HuH-7 (cell line): ENCODE measurements at places on chromosomes 2 and 18.

DNA sequence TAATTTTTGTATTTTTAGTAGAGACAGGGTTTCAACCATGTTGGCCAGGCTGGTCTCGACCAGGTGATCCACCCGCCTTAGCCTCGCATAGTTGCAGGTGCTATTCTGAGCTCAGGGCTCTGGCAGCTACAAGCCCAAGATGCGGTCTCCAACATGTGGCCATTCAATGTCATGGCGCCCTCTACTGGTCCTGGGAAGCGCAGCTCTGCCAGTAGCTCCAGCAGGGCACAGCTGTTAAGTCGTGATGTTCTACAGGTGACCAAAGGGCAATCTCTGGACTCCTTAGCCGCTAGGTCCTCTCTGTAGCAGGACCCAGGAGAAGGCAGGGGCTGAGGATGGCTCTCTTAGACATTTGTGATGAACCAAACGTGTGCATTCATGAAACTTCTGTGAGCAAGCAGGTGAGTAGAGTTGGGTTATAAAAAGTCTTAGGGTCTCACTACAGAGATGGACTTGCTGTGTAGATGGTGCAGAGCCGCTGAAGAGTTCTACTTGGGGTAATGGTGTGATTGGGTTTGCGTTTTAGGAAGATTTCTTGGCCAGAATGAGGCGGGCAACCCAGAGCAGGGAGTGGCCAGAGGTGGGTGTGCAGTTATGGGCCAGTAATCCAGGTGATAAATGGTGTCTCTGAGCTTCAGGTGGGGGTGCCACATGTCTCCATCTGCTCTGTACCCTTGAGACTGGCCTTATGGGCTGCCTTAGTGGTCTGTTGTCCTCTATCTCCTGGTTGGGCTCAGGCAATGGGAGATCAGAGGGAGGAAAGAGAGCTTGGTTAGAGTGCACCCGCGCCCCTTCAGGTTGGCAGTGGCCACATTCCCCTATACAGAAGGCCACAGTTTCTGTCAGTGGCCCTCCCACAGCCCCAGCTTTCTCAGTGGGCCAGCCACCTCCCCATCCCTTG lies 31.0 kb downstream of the IL37 start:
- peak; percentile 64 for DNase-seq

DNA sequence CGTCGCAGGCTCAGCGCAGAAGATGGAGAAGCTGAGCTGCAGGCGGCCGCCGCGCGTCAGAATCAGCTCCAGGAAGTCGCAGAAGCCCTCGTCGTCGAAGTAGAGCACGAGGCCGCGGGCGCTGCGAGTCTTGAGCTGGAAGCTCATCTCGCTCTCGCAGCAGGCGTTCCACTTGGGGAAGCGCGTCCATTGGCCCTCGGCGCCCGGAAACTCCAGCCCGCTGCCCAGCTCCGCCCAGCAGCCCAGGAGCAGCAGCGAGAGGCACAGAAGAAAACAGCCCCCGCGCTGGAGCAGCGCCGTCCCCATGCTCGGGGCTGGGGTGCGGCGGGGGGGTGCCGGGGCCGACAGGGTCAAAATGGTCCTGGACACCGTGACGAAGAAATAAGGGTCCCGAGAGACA lies 4.0 kb downstream of the NRXN1 start:
- no peak for DNase-seq

DNA sequence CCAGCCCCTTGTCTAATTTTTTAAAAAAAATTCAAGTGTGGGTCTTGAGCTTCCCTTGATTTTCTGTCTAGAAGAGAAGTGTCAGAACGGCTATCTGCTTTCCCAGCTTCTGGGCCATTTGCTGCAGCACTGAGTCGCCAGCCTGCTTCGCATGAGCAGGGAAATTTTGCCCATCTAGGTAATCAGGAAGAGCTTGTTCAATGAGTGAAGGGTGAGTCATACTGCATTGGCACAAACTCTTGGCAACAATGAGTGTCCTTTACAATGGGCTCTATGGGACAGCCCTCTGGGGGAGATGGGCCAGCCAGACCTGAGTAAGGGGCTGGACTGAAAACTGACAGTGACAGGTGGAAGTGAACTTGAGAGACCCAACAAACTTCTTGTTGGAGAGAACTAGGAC lies 2.4 kb upstream of the RNF144A start:
- no peak for DNase-seq

GRCh38 chr2:10004836-10005235 lies 38.5 kb upstream of the KLF11 start:
- no peak for DNase-seq

DNA sequence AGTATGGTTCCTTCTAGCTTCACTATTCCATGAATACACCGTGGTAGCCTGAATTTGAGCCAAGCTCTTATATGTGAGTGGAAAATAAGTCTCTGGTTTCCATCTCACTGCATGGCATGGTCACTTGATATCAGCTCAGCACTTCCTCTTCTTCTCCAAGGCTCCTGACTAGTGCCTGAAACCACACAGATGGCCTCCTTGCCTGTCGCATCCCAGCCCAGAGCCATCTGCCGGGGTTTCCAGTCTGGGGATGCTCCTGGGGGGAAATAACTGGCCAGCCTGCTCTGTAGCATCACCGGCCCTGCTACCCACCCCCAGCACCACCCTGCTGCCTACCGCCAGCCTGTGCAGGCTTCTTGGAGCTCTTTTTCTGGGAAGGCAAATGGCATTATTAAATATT lies 7.7 kb upstream of the MARCHF4 start:
- DNase-seq = no peak
